ENCODE measurements at places on chromosomes 16 and 17. TPM values are rescaled to one million over a fixed set of nuclear protein-coding genes. Genes with fewer than 3 reads are reported as not detected.

The BCO1 gene
- 0.05 TPM for polyA plus RNA-seq

The SLC5A10 gene
- polyA plus RNA-seq, result not detected

The DNAAF1 gene
- polyA plus RNA-seq, result not detected

The PLEKHG4 gene
- 0.80 TPM for polyA plus RNA-seq

The SF3B3 gene
- 468 TPM for polyA plus RNA-seq

The HEATR9 gene
- not detected for polyA plus RNA-seq

The LPO gene
- 0.11 TPM for polyA plus RNA-seq

The CD300E gene
- not detected for polyA plus RNA-seq

The KRTAP9-2 gene
- not detected for polyA plus RNA-seq

The IRF8 gene
- 104 TPM for polyA plus RNA-seq

The DPEP3 gene
- polyA plus RNA-seq, result not detected

The SPG7 gene
- polyA plus RNA-seq, result 65.0 TPM

The UBE2G1 gene
- 139 TPM for polyA plus RNA-seq

The KRTAP1-4 gene
- polyA plus RNA-seq, result not detected

The BCAR1 gene
- polyA plus RNA-seq, result 2.8 TPM

The SPNS2 gene
- 0.88 TPM for polyA plus RNA-seq

The ITGAD gene
- polyA plus RNA-seq, result 0.81 TPM

The NOG gene
- polyA plus RNA-seq, result not detected

The IGF2BP1 gene
- polyA plus RNA-seq, result 0.21 TPM

The CRYBA1 gene
- polyA plus RNA-seq, result not detected

The PIK3R6 gene
- 95.9 TPM for polyA plus RNA-seq

The CARD14 gene
- not detected for polyA plus RNA-seq

The SLC13A2 gene
- polyA plus RNA-seq, result not detected

The VAT1 gene
- polyA plus RNA-seq, result 7.0 TPM
